ENCODE measurements at places on chromosomes 13 and 19. TPM values are rescaled to one million over a fixed set of nuclear protein-coding genes. Genes with fewer than 3 reads are reported as not detected.

ITGBL1 gene
- not detected for total RNA-seq

SLC8A2 gene
- total RNA-seq: not detected

DLEU7 gene
- total RNA-seq: not detected

MEIOSIN gene
- not detected for total RNA-seq

KLHL1 gene
- total RNA-seq: not detected

ZNF57 gene
- total RNA-seq: 4.4 TPM

CACNG6 gene
- not detected for total RNA-seq

ZNF555 gene
- total RNA-seq: 2.5 TPM

PSPN gene
- total RNA-seq: 1.8 TPM

LRRC8E gene
- not detected for total RNA-seq

DNA sequence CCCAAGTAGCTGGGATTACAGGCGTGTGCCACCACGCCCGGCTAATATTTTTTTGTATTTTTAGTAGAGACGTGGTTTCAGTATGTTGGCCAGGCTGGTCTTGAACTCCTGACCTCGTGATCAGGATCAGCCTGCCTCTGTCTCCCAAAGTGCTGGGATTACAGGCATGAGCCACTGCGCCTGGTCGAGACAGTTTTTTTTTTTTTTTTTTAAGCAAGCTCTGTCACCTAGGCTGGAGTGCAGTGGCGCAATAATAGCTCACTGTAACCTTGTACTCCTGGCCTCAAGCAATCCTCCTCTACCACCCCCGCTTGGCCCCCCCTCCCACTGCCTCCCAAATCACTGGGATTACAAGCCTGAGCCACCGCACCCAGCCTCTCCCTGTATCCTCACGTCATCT is 6.4 kb upstream of the MAP2K7 start:
- no peak overlapping the region for H3K4me3 ChIP-seq
- no peak overlapping the region for H3K27ac ChIP-seq
- DNase-seq: no peak
- H3K4me1 ChIP-seq: no peaks in the 10 kb centered on the region
- H3K36me3 ChIP-seq: no peaks in the 10 kb centered on the region
- peaks cover 3% of the 10 kb centered on the region for H3K27me3 ChIP-seq

DNA sequence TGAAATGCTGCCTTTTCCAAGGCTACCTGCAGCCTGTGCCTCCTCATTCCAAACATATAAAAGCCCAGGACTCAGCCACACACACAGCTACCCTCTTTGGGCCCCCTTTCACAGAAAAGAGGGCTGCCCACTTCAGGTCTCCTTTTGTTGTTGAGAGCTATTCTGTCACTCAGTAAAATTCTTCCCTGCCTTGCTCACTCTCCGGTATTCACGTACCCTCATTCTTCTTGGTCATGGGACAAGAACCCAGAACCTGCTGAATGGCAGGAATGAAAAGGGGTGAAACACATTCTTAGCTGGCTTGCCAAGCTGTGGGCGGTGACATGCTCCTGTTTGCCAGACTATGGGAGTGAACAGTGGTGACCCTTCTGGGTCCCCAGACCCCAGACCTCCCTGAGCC is 338.0 kb upstream of the ATXN8OS start:
- no peak for DNase-seq
- H3K36me3 ChIP-seq: no peaks in the 10 kb centered on the region
- H3K27ac ChIP-seq: no peak overlapping the region

DNA sequence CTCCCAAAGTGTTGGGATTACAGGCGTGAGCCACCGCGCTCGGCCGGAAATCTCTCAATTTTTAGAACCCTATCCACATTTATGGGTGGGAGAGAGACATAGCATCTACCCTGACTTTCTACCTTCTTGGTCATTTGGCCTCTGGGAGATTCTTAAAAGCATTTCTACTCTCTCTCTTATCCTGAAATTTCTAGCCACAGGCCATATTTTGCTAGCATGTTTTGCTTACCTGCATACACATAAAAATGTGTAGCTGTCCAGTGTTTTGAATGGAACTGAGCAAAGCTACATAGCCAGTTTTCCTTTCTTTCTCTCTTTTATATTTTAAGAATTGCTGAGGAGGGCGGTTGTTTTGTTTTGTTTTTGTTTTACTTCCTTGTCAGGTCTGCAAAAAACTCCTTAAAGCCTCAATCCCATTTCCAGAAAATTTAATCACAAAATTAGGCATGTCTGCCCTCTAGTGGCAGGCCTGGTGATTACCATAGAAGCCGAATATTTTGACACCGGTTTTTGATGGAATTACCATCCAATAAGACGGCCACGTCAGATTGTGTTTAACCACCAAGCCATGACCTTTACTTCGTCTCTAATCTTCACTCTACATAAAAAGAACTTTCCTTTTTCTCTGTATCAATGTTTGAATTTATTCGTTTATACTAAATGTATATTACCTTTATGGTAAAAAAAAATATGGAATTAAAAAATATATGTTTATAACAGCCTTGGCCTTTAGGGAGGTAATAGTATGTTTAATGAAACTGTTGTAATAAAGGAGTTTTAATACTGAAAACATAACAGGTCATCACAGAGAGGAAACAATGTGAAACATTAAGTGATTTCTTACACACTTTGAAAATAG is 34.4 kb upstream of the OXGR1 start:
- H3K27ac ChIP-seq: no peak overlapping the region
- no peaks in the 10 kb centered on the region for H3K36me3 ChIP-seq

- no peak overlapping the region for H3K27ac ChIP-seq
- H3K36me3 ChIP-seq: no peaks in the 10 kb centered on the region
Observed at GRCh38 chr13:93984876-93985275, 494.6 kb downstream of the DCT start.

DNA sequence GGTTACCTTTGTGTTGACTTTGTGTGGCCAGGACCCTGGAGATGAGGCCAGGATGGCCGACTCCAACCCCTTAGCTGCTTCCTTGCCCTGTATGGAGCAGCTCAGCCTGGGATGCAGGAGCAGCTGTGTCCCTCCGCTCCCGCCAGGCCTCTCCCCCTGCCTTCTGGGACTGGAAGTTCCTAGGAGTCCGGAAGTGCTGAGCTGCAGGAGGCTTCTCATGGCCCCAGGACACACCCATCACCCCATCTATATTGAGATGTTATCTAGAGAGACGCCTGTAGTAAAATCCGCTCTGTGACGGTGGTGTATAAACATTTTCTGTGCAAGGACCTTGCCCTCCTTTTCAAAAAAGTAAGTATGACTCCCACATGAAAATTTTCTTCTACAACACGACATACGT is 27.0 kb downstream of the WTIP start:
- no peak overlapping the region for H3K4me3 ChIP-seq
- H3K27me3 ChIP-seq: no peaks in the 10 kb centered on the region
- no peaks in the 10 kb centered on the region for H3K4me1 ChIP-seq

GRCh38 chr13:26838821-26839220 is 78.2 kb upstream of the GPR12 start:
- H3K4me3 ChIP-seq: no peak overlapping the region
- no peak for DNase-seq
- no peaks in the 10 kb centered on the region for H3K27me3 ChIP-seq
- no peaks in the 10 kb centered on the region for H3K36me3 ChIP-seq
- H3K27ac ChIP-seq: no peak overlapping the region

- no peaks in the 10 kb centered on the region for H3K4me1 ChIP-seq
- H3K36me3 ChIP-seq: no peaks in the 10 kb centered on the region
- no peak for DNase-seq
- H3K4me3 ChIP-seq: no peak overlapping the region
Observed at GRCh38 chr13:59754411-59754810, 409.3 kb downstream of the DIAPH3 start.

- DNase-seq: no peak
- no peak overlapping the region for H3K27ac ChIP-seq
- no peaks in the 10 kb centered on the region for H3K36me3 ChIP-seq
- H3K4me3 ChIP-seq: no peak overlapping the region
- no peaks in the 10 kb centered on the region for H3K27me3 ChIP-seq
Observed at GRCh38 chr13:42720858-42721219, 60.5 kb upstream of the FAM216B start.

DNA sequence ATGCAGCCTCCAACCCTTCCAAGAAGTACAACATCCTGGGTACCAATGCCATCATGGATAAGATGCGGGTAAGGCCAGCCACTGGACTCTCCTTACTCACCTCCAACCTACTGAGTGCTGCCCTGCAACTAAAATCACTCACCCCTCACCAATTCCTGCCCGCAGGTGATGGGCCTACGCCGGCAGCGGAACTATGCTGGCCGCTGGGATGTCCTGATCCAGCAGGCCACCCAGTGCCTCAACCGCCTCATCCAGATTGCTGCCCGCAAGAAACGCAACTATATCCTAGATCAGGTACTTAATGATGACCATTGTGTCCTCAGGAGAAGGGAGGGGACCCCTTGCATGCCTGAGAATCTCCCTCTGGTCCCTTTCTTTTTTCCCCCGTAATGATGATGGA is 15.6 kb upstream of the CCDC97 start:
- H3K36me3 ChIP-seq: peaks cover 76% of the 10 kb centered on the region
- DNase-seq: no peak
- H3K27me3 ChIP-seq: no peaks in the 10 kb centered on the region
- H3K4me1 ChIP-seq: peaks cover 37% of the 10 kb centered on the region

DNA sequence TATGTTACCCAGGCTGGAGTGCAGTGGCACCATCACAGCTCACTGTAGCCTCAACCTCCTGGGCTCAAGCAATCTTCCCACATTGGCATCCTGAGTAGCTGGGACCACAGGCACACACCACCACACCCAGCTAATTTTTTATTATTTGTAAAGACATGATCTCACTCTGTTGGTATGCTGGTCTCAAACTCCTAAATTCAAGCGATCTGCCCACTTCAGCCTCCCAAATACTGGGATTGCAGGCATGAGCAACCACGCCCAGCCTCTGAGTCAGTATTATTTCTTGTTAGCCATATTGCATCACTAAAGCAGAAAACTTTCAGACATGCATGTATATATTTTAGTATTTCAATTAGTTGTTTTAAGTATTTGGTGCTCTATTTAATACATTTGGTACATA is 376.4 kb downstream of the GPC6 start:
- H3K4me1 ChIP-seq: no peaks in the 10 kb centered on the region
- no peak for DNase-seq
- H3K36me3 ChIP-seq: no peaks in the 10 kb centered on the region
- H3K27me3 ChIP-seq: no peaks in the 10 kb centered on the region
- no peak overlapping the region for H3K27ac ChIP-seq

GRCh38 chr13:70666883-70667556 is 558.8 kb upstream of the KLHL1 start:
- no peaks in the 10 kb centered on the region for H3K27me3 ChIP-seq
- no peaks in the 10 kb centered on the region for H3K36me3 ChIP-seq
- no peak for DNase-seq
- no peaks in the 10 kb centered on the region for H3K4me1 ChIP-seq
- H3K27ac ChIP-seq: no peak overlapping the region

DNA sequence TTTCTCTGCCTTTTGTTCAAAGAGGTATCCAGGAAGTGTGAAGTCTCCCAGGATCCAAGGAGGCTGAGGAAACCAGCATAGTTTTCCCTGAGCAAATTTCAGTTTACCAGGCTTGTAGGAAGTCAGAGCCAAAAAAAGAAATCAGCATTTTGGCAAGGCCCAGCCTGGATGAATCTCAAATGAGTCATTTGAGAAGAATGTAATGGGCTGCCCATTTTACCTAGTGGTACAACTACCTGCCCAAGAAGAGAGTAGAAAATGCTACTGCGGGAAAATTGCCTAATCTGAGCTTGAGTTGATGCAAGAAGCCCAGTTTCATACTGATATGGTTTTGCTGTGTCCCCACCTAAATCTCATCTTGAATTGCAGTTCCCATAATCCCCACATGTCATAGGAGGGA is 284.1 kb upstream of the ZNF507 start:
- H3K27me3 ChIP-seq: no peaks in the 10 kb centered on the region
- H3K36me3 ChIP-seq: no peaks in the 10 kb centered on the region
- no peak for DNase-seq
- no peak overlapping the region for H3K27ac ChIP-seq
- no peak overlapping the region for H3K4me3 ChIP-seq

DNA sequence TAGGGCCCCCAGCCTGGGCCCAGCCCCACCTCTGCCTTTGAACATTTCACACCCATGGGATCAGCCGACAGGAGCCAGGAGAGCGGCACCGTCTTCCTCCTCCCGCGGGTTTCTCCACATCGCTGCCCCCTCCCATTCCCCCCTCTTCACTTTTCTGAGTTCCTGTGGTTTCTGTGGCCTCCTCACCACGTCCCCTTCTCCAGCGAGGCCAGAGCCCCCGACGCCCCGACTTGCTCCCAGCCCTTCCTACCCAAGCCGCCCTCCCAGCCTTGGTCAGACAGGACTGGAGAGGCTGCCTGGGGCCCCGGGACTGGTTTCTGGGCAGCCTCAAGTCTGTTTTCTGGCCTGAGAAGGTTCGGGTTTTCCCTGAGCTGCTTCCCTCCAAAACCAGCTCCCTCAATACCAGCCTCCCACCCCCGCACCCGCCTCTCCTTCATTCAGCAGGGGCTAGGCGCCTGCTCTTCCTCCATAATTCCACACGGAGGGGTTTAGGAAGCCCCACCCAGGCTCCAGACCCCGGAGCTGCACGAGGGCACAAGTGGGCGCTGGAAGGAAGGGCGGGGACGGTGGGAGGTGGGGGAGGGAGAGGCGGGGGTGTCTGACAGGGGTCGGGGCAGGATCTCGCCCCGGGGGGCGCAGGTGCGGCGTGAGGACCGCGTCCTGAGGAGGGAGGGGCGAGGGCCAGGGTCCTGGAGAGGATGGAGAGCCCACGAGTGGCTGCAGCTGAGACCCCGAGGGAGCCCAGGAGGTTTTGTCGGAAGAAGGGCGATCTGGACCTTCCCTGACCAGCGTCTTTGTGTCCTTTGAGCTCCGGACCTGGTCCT is 4.0 kb upstream of the SIGLEC10 start:
- no peak overlapping the region for H3K27ac ChIP-seq
- no peaks in the 10 kb centered on the region for H3K36me3 ChIP-seq
- DNase-seq: no peak
- H3K27me3 ChIP-seq: peaks cover 3% of the 10 kb centered on the region
- no peaks in the 10 kb centered on the region for H3K4me1 ChIP-seq

DNA sequence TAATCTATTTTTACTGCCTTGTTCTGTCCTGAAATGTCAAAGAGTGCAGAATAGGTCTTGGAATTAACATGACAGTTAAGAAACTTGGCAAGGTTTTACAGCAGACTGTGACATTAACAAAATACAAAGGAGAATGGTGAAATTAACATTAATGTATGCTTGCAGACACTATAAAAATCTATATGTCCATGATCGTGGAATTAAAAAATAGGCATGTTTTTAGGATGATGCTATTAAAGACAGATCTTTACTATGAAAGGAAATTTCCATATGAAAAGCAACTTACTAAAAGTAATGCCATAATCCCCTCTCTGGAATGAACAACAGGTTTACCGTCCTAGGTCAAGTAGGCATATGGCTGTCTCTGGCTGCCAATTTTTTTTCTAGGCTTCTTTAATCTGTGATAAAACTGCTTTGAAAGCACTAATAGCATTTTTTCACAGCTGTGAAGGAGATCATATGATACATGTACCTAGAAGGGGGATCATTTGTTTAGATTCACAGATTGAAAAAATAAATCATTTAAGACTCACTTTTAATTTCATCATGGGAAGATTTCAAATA is 291.5 kb downstream of the ZNF536 start:
- H3K27ac ChIP-seq: no peak overlapping the region
- no peaks in the 10 kb centered on the region for H3K36me3 ChIP-seq
- no peak for DNase-seq
- no peaks in the 10 kb centered on the region for H3K4me1 ChIP-seq
- H3K4me3 ChIP-seq: no peak overlapping the region

GRCh38 chr19:2602391-2603181 is 99.9 kb downstream of the GNG7 start:
- no peaks in the 10 kb centered on the region for H3K27me3 ChIP-seq
- H3K36me3 ChIP-seq: no peaks in the 10 kb centered on the region
- no peak overlapping the region for H3K27ac ChIP-seq
- H3K4me1 ChIP-seq: peaks cover 11% of the 10 kb centered on the region
- no peak for DNase-seq
